HuH-7.5 (cell line): ENCODE measurements at places on chromosomes 4 and X.

GRCh38 chrX:77617206-77617605, 168.8 kb downstream of the ATRX start:
- DNase-seq: no peak

GRCh38 chr4:100103671-100104070, 86.6 kb downstream of the DDIT4L start:
- no peak for DNase-seq

DNA sequence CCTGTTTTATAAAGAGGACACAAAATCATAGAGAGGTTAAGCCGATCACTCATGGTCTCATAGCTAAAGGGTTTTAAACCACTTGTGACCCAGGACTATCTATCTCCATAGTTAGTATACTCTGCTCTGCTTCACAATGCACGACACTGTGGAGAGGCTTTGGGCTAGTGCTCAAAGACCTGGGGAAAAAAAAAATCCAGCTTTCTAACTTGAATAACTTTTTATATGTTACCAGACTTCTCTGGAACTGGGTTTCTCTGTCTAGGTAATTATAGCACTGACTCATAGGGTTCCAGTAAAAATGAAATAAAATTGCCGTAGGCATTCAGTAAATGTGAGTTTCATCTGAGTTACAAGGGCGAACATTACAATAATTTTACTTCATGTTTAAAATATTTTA, 273.7 kb upstream of the TECRL start:
- no peak for DNase-seq

- no peak for DNase-seq
Observed at GRCh38 chr4:84952776-84953175, 13.7 kb downstream of the WDFY3 start.

- DNase-seq: no peak
Observed at GRCh38 chrX:46200413-46200812, 344.8 kb downstream of the ZNF674 start.

- DNase-seq: no peak
Observed at GRCh38 chr4:185685804-185686203, 126.2 kb downstream of the SORBS2 start.

GRCh38 chrX:16838202-16839066, 31.7 kb downstream of the RBBP7 start:
- DNase-seq: no peak

DNA sequence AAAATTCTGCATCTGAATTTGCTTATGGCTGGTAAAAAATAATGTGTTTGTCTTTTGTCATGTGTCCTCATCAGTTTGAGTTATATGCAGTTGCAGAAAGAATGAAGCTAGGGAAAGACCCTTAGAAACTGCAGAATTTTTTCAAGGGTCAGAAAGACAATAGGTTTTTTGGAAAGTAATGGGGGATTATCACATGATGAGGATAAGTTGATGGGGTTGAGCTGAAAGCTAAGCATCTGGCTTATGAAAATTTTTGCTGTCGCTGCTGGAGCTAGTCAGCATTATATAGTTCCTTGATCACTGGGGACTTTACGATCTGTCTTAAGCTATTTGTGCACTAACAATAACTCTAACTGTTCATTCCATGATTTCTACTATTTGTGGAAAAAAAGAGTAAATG, 331.7 kb downstream of the PPARGC1A start:
- DNase-seq: no peak

- no peak for DNase-seq
Observed at GRCh38 chr4:114535725-114536124, 62.9 kb upstream of the UGT8 start.

DNA sequence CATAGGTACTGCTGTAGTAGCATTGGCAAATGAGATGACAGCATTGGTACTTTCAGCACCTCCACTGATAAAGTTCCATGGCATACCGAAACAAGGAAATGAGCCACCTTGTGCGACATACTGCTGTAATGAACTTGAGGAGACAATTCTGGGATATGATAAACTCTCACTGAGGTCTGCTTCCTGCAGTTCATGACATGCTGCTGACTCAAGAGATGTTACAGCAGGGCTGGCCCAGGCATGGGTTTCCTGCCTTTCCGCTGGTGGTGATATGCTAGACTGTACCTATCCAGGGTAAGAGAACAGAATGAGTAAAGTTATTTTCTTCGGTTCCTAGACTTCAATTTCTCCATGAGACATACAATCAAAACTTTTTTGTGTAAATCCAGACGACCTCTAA, 17.1 kb downstream of the BEND2 start:
- no peak for DNase-seq
